NCI-H460 (cell line): ENCODE measurements at places on chromosomes 7 and 10. TPM values are rescaled to one million over a fixed set of nuclear protein-coding genes. Genes with fewer than 3 reads are reported as not detected.

DNA sequence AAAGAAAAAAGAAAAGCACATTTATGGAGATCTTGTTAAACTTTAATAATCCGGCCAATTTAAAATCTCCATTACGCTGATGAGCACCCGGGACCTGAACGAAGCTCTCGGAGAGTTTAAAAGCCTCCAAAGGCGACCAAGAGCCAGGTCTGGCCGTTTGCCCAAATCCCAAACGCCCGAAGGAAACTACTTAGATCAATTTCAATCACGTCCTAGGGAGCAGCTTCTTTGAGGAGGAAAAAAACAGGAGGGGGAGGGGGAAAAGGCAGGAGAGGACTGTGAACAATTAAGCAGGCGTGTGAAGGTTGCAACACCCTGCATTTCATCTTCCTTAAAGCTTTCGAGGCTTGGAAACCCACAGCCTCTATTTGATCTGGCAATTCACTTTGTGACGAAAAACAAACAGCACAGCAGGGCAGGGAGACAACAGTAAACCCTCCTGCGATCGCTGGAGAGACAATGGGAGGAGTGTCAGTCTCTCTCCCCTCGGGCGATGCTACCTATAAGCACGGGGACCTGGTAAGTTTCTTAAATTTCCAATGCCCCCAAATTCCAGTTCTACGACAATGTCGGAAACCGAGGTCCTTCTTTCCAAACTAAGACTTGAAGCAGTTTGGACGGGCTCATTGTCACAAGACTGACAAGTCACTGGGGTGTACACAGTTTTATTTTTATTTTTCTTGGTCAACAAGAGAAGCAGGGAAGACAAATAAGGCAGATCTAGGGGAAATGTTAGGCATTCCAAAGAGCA lies 1.2 kb downstream of the KLF6 start:
- DNase-seq, result peak; percentile 60

Gene PHTF2
- 29.5 and 37.4 TPM in 2 replicates for total RNA-seq

DNA sequence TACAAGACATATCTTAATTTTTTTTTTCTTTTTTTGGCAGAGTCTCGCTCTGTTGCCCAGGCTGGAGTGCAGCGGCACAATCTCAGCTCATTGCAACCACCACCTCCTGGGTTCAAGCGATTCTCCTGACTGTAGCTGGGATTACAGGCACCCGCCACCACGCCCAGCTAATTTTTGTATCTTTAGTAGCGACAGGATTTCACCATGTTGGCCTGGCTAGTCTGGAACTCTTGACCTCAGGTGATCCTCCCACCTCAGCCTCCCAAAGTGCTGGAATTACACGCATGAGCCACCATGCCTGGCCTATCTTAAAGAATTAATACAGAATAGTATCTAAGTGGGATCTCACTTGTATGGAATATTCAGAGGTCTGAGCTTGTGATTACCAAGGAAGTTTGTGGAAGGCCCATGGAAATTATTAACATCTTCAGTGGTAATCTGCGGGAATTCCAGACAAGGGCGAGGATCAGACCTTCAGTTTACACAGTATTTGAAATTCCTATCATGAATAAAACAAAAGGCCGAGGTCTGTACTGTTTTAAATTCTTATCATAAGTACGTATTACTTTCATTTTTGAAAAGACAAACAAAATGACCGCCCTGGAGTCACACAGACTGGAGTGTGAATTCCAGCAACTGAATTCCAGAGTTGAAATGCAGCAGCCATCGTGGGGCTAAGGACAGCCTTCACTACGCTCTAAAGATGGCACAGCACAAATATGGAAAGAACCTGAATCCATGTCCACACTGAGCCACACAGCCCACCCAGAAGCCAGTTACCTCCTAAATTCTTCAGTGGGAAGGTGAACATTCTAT lies 16.7 kb downstream of the GPRIN2 start:
- no peak for DNase-seq

Gene HOXA10
- 9.8 and 11.9 TPM in 2 replicates for total RNA-seq

DNA sequence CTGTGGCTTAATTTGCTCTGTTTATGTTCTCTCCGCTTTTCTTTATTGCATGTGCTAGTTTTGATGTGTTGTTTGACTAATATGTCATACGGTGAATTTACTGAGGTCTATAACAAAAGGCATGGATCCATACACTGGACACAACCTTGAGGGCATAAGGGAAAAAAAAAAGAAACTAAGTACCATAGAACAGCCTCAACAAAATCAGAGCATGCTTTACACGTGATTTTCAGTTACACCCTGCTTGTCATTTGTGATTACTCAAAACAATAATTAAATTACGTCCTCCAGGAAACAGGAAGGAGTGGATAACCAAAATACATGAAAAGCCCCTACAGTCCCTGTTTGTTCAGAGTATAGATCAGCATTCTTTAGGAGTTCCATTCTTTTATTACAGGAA lies 150.5 kb downstream of the CRPPA start:
- no peak for DNase-seq

- no peak for DNase-seq
Measured at GRCh38 chr10:117492504-117492903, 50.0 kb upstream of the EMX2 start.

GRCh38 chr7:33639552-33640197 lies 265.7 kb upstream of the BMPER start:
- DNase-seq, result no peak

DNA sequence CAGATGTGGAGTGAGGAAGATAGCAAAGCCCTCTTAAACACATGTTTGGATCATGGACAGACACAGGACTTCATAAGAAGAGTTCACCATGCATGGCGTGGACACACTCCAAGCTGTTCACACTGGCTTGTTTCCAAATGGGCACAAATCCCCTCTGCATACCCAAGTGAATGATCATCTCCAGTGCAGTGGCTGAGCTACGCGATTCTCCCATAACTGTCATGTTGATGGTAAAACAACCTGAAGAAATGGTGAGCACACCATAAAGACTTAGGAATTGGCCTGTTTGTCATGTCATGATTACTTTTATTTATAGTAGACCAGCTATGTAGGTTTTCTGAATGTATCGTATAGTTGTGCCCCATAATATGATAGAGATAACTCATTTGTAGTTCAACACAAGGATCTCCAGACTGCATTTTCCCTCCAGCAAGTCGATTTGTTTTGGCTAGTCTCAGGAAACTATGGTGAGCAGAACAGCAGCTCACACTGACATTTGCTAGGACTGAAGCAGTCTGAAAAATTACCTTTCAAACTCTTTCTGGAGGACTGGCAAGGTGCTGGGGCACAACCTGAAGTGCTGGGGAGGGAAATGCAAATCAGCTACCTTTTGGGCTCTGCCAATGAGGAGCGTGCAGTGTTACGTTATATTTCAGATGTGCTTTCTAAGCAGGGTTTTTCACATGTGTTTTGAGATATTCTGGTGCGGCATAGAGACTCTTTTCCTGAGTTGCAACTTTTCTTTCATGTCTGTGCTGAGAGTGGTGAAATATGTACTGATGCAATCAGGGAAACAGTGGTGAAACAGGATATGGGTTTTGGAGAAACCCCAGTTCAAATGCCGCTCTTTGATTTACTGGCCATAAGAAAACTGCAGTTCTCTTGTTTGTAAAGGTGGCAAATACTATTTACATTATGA lies 629.6 kb upstream of the DPP6 start:
- DNase-seq, result no peak

Gene KMT2E
- 32.6 and 40.2 TPM in 2 replicates for total RNA-seq

Gene FGF8
- total RNA-seq, result 0.37 TPM in 1 of 2 replicates, not detected in the other

Gene PDE6C
- total RNA-seq, result not detected in 2 replicates

- DNase-seq, result no peak
Measured at GRCh38 chr7:110484356-110484755, 606.6 kb upstream of the LRRN3 start.
